ENCODE measurements at places on chromosomes 7 and 10. TPM values are rescaled to one million over a fixed set of nuclear protein-coding genes. Genes with fewer than 3 reads are reported as not detected.
A peak's percentile ranks its signal among the peaks of the same experiment; 100 is the strongest.

- no peak for DNase-seq
Measured at GRCh38 chr7:3188946-3189345, 112.1 kb upstream of the SDK1 start.

DNA sequence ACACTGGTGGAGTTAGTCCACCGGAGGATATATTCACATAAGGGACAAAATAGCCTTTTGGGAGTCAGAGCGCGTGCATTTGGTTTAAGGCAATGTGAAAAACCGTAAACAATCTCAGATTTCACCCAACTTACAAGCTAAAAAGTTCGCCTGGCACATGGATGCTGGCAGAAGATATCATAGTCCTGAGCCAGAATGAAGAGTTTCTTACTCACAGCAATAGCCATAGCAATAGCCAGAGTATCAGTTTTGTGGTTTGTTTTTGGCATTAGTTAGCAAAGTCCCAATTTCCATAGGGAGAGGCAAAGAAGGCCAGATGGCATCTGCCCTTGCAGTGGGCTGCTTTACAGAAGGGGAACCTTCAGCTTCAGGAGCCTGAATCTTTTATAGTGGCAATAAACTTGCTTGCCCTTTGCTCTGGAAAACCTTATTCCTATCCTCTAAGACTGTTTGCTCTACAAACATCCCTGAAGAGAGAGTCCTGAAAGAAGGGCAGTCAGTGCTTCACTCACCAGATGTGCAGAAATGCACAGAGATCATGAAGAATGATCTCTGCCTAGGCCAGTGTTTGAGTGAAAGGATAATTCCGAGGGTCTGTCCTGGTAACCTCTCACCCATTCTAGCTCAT, 28.7 kb upstream of the RSBN1L start:
- peak; percentile 3 for DNase-seq

- peak; percentile 22 for DNase-seq
Measured at GRCh38 chr7:113159746-113160339, 41.5 kb upstream of the SMIM30 start.

GRCh38 chr10:72740528-72740927, 48.6 kb downstream of the MCU start:
- peak; percentile 31 for DNase-seq

DNA sequence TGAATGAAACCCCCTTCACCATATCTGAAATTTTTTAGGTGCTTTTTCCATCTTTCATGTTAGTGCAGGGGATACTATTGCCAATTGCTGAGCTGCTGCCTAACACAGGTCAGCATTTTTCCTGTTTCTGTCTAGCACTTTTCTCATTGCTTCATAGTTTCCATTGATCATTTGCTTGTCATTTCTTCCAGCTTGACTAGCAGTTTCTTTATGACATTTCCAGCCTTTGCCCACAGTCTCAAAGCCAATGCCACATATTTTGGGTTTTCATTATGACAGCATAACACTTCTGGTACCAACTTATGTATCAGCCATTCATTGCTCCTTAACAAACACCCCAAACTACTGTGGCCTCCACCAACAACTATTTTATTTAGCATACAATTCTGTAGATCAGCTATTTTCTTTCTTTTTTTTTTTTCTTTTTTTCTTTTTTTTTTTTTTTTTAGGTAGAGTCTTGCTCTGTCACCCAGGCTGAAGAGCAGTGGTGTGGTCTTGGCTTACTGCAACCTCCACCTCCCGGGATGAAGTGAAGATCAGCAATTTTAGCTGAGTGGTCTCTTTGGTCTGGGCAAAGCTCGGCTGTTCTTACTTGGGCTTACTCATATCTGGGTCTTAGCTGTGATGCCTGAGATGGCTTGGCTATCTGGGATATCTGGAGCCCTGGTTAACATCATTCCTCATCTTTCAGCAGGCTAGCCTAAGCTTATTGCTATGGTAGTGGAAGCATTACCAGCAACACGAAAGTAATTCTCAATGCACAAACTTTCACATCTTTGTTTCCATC, 102.3 kb downstream of the EPC1 start:
- no peak for DNase-seq

The CYP17A1 gene
- total RNA-seq = not detected

All from osteoblast (primary cell).